ENCODE measurements at places on chromosomes 1 and 21.

- peak; percentile 79 for DNase-seq
Observed at GRCh38 chr1:81682490-81682889, 118.2 kb upstream of the ADGRL2 start.

DNA sequence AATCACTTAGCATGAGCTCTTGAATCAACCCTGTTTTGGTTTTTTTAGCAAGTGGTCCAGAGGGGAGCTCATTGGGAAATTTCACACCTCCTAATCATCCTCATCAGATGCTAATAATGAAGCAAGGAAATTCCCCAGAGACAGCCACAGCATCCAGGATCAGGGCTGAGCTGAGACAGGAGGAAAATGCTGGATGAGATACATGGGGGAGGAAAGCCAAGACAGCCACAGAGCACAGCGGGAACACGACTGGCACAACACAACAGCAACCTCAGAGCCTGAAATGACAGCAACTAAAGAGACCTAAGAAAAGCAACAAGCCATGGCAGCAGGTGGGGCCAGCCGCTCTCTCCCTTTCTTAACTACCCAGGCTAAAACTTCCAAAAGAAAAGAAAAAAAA, 70.4 kb downstream of the UBR4 start:
- DNase-seq, result no peak

- no peak for DNase-seq
Observed at GRCh38 chr1:172936088-172936645, 114.6 kb downstream of the TNFSF18 start.

GRCh38 chr1:234572966-234573365, 37.0 kb downstream of the IRF2BP2 start:
- no peak for DNase-seq

DNA sequence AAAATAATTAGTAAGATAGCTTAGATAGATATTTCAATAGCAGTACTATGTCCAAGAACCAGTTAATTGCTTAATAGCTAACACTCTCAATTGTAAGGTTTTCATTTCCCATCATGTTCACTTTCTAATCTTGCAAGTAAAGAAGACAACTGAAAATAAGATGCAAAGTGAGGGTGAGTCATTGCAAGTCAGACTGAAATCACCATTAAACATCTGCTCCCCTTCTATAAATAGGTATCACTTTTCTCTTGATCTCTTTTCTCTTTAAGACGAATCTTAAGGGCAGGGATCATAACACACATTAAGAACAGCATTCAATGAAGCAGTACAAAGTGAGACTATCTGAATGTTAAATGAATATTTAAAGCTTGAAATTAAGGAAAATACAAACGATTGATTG, 40.4 kb downstream of the UBR4 start:
- no peak for DNase-seq

- no peak for DNase-seq
Observed at GRCh38 chr1:175317309-175317708, 124.7 kb upstream of the KIAA0040 start.

GRCh38 chr1:151952811-151953210, 40.8 kb downstream of the S100A10 start:
- no peak for DNase-seq

DNA sequence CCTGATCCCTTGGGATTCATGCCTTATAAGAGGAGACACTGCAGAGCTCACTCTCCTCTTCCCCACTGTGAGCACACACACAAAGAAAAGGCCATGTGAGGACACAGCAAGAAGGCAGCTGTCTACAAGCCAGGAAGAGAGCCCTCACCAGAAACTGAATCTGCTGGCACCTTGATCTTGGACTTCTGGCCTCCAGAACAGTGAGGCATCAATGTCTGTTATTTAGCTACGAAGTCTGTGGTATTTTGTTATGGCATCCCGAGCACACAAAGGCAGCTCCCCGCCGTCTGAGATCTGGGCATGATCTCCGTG, 47.1 kb upstream of the RPL11 start:
- no peak for DNase-seq

- DNase-seq, result no peak
Observed at GRCh38 chr1:25106352-25106751, 126.0 kb downstream of the SYF2 start.

- DNase-seq, result no peak
Observed at GRCh38 chr1:174967845-174968705, 31.7 kb upstream of the CACYBP start.

- no peak for DNase-seq
Observed at GRCh38 chr21:36104317-36105300, 30.3 kb upstream of the CBR3 start.

DNA sequence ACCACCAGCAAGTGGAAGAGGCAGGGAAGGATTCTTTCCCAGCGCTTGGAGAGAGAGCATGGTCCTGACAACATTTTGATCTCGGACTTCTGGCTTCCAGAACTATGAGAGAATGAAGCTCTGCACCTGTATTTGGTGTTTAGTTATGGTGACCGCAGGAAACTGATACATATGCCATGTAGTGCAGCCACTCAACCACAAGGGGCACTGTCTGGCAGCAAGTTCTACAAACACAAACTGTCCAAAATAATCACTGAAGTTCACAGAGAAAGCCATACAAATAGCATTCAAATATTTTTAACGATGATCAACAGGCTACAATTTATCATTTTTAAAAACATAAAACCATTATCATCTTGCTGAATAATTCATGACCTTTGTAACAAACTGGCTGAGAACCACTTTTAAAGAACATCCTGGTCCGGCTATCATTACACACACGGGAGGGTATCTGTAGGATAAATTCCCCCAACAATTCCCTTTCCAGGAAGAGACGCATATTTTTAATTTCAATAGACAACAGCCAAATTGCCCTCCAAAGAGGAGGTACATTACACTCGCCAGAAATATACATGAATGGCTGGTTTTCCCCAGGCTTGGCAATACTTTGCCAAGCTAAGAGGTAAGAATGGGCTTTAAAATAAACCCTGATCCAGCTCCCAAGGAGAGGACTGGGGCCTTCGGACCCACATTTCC, 9.2 kb upstream of the CBR3 start:
- no peak for DNase-seq

DNA sequence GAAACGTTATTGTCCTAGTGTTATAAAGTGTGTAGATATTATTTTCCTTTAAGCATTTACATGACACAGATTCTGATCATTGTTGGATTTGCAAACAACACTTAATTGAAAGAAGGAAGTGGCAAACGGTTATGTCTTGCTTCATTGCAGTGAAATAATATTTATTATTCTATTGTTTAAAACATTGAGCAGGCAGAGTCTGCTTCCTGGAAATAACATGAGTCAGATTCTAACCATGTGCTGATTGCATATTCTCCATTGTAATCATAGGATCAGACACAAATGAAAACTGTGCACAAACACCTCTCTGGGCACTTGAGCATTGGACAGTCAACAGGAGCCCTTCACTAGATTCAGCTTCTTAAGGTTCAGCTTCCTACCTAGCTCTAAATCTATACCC, 46.8 kb upstream of the USP25 start:
- DNase-seq, result no peak

- DNase-seq, result no peak
Observed at GRCh38 chr1:98260412-98260811, 339.6 kb upstream of the DPYD start.

DNA sequence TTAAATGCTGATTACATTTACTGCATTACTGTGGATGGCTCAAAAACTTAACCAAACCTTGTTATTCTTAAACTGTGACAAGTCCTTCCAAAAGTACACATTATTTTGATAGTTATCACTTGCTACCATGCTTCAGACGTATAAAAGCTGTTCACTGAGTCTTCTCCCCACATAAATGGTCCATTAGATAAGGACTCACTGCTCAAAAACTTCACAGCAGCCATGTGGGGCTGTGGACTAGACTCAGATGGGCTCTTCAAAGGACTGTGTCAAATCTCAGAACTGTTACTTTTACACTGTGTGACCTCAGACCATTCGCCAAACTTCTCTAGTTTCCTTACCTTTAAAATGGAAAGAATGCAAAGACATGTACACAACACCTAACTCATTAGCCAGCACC, 11.6 kb downstream of the SCAF4 start:
- no peak for DNase-seq

DNA sequence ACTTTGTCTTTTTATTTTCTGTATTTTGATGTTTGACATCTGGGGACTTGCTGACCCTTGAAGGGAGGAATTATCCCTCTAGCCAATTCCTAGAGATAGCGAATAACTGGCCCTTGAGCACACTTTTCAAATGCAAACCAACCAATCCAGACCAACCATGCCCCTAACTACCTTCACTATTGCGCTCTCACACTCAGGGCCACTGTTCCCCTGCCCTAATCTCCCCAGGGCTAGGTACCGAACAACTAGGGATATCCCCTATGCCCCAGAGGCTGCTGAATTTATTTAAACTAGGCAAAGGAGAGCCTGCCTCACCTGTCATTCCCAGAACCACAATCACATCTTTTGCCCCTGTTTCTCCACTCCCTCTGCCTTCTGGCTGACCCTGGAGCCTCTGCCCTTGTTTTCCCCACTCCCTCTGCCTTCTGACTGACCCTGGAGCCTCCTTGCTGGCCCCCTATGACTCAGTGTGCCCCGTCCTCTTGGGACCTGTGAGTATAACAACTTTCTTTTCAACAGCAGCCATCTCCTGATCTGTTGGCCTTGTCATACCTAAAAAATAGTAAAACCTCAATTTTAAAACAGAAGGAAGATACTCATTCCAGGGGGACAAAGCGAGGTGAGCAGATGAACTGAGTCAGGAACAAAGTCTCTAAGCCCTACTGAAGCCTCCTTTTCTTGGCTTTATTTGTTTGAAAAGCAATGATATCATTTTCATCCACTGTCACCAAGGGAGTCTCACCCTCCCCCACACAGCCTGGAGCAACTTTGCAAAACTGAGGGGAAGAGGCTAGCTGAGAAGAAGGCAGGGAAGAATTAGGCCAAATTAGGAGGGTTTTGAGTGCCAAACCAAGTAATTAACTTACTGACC, 115.5 kb downstream of the NMNAT2 start:
- no peak for DNase-seq

DNA sequence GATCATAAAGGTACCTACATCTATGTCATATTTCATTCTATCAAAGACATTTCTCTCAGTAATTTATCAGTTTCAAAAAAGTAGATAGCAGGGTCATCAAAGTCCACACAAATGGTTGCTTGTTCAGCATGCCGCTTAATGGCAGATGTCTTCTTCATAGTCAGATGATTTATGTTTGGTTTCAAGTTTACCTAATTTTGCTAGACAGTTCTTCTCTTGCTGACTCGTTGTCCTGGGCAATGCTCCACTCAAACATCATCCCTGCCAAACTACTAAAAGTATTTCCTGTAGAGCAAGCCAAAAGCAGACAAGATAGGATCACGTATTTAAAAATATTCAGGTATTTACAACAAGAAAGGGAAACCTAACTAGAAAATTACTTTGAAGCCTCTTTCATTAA, 13.6 kb downstream of the NUP210L start:
- DNase-seq, result no peak

GRCh38 chr1:25050165-25050564, 120.1 kb upstream of the RUNX3 start:
- no peak for DNase-seq

GRCh38 chr21:17853393-17854275, 34.5 kb upstream of the C21orf91 start:
- DNase-seq, result no peak
